ENCODE measurements at places on chromosomes 16 and 17.

DNA sequence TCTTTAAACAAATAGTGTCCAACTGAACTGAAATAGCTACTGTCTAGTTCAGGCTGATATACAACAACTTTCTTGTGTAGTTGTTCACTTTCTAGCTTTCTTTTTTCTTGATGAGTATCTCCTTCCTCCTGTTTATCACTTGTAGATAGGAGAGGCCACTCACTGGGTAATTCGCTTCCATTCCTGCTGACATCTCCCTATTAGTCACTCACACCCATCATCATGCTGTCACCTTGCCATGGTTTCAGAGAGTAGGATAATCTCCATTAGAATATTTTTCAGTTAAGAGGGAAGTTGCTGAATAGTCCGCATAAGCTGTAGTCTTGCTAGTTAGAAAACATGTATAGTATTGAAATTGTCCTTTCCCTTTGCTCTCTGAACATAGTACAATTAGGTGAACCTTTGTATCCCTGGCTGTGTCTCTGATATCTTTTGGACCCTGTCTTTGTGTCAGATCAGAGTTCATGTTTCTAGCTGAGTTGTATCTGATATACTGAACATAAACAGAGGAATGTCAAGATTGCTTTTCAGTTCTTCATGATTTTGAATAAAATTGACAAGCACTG, 64.4 kb upstream of the RASL10B start:
- DNase-seq: no peak

- DNase-seq: no peak
These were observed 10.9 kb downstream of the HDAC5 start for GRCh38 chr17:44112284-44113280.

DNA sequence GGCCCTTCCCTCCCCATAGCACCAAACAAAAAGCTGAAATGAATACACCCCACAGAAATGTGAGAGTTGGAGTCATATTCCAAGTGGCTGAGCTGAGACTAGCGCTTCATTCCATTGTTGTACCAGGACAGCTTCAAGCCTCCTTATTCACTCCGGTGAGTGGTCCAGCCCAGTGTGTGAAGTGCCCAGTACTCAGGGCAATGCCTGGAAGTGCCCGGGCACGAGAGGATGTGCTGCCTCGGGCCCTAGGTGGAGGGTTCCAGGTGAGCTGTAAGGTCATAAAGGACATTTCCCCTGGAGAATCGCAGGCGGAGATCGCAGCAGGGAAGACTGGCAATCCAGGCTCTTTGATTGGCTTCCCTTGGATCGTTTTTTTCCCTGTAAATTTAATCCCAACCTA, 5.4 kb upstream of the CYLD start:
- no peak for DNase-seq

DNA sequence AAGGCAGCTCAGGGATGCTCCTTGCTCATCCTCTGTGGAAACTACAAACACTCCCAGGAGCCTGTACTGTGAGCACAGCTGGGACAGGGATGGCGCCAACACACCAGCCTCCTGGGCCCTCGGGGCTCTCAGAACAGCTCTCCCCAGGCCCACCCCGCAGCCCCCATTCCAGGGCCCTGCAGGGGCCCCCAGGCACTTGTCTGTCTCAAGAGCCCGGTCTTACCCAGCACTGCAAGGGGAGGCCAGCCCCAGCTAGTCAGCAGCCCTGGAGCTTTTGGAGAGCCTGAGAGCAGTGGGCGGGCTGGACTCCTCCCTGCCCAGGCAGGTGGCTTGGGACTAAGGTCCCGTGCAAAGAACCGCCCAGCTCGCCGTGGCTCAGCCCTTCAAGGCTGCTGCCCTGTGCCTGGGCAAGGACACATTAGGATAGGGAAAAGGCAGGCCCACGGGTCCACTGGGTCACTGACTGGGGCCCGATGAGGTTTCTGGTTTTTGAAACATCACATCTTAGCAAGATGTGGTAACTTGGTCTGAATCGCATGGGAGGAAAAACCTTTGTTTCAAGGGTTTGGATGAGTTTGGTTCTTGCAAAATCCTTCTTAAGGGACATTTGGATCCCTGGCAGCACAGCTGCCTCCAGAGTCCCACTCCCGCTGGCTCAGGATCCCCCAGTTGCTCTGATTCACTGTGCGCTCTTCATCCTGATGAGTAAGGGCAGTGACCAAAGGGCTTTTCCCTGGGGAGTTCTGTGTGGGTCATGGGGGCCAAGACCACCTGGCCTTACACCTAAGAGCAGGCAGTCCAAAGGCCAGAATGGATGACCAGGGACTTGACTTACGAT, 2.8 kb downstream of the DNASE1L2 start:
- no peak for DNase-seq

- peak; percentile 39 for DNase-seq
These were observed 31.0 kb upstream of the RHOT1 start for GRCh38 chr17:32111141-32111771.

Measured in H1 (cell line).